ENCODE measurements at places on chromosomes 12 and 14.

GRCh38 chr12:4918950-4919660 lies 9.4 kb downstream of the KCNA1 start:
- DNase-seq, result no peak

GRCh38 chr14:104305511-104306449 lies 167.4 kb downstream of the KIF26A start:
- no peak for DNase-seq

DNA sequence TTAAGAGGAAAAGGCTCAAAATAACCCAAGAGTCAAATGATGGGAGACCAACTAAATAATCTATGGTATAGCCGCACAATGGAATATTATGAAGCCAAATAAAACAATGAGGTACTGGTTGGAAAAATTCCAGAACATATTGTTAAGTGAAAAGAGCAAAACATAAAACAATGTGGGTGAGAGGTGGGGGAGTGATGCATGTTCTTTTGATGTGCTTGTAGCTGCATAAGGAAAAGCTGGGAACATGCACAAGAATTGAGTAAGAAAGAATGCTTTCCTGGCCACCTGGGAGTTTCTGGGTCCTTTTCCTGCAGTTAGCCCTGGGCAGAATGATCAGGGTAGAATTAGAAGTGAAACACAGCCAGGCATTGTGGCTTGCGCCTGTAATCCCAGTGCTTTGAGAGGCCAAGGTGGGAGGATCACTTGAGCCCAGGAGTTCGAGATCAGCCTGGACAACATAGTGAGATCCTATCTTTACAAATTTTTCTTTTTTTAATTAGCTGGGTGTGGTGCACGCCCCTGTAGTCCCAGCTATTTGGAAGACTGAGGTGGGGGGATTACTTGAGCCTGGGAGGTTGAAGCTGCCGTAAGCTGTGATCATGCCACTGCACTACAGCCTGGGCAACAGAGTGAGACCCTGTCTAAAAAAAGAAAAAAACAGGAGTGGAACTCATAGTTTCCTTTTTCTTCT lies 7.9 kb downstream of the ABCB9 start:
- DNase-seq, result no peak

DNA sequence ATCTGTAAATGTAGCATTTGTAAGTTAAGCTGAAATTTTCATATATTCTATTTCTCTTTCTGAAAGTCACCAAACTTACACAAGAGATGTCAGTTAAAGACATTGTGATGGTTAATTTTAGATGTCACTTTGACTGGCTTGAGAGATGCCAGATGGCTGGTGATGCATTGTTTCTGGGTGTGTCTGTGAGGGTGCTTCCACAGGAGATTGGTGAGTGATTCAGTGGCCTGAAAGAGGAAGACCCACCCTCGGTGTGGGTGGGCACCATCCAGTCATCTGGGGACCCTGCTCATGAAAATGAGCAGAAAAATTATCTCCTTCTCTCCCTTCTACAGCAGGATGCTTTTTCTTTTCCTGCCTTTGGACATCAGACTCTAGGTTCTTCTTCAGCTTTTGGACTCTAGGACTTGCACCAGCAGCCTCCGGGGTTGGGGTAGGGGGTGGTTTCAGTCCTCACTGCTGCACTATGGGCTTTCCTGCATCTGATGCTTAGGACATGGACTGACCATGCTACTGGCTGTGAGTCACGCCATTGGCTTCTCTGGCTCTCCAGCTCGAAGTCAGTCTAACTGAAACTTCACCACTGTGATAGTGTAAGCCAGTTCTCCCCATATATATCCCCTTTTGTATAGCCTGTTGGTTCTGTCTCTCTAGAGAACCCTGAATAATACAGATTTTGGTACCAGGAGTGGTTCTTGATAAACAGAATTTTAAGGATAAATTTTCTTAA lies 20.9 kb downstream of the PDE6H start:
- DNase-seq, result no peak

GRCh38 chr12:89464974-89465592 lies 59.5 kb downstream of the GALNT4 start:
- no peak for DNase-seq

- DNase-seq, result no peak
Measured at GRCh38 chr14:22118899-22119477, 445.4 kb upstream of the OR4E1 start.

- no peak for DNase-seq
Measured at GRCh38 chr12:128025589-128026245, 241.3 kb upstream of the TMEM132C start.

DNA sequence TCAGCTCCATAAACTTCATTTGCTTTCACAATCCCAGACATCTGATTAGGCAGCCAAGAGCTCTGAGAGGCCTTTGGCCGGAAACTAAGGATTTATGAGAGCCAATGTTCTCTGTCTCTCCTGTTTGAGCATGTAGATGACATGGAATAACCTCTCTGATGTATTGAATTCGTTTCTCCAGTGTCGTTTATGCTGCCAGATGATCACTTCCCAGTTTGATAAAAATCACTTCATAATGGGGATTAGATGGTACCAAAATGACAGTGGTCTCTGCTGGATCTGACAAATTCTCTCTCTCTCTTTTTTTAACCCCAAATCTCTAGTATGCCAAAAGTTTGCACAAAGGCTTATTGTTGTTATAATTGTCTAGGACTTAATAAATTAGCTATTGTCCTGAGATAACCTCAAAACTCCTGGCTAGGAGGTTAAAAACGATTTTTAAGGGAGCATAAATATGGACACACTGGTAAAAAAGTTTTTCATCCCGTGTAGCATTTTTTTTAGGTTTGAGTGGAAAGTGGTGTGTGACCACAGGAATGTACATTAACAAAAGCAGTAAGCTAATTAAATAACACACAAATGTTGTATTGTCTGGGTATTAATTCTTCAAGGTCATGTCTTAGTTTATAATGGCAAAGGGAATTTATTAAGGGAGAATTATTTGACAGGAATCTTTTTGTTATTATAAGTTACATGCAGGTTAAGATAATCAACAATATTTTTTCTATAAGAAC lies 82.6 kb upstream of the USP44 start:
- no peak for DNase-seq

DNA sequence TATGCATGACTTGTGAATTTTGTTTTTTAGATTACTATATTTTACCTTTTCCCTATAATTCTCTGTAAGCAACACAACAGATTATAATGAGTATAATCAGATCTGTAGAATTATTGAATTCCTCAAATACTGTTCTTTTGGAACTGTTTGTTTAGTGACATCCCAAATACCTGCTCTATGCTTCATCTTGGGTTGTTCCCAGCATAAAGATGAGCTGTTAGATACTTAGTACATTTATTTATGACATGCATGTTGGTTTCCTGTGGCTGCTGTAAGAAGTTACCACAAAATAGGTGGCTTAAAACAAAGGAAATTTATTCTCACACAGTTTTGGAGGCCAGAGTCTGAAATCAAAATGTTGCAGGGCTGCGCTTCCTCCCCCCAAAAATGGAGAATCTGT lies 78.4 kb downstream of the PTPRR start:
- no peak for DNase-seq

DNA sequence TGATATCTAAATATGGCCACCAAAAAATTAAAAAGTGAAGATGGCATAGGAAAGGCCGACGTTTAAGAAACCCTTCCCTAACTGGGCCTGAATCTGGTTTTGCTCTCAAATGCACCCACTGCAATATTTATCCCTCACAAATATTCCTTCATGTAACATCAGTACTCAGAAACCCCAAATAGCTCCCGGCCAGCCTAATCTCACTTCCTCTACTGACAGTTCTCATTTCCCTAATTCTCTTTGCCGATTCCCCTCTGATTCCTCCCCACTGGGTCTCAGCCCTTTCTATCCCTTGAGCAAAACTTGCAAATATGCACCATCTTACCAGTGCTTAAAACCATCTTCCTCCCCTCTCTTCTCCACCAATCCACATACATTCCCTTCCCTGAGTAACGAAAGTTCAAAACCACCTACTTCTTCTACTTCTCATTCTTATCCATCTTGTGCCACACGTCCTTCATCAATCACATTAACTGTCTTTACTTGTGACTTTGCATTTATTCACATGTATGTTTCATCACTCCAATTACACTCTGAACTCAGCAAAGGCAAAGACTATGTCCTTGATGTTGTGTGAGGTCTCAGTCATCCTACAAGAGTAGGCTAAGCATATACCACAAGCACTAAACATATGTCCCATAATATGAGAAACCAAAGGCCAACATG lies 23.1 kb downstream of the KCNK10 start:
- DNase-seq, result no peak

GRCh38 chr12:106321139-106321850 lies 18.8 kb downstream of the TCP11L2 start:
- DNase-seq, result no peak

DNA sequence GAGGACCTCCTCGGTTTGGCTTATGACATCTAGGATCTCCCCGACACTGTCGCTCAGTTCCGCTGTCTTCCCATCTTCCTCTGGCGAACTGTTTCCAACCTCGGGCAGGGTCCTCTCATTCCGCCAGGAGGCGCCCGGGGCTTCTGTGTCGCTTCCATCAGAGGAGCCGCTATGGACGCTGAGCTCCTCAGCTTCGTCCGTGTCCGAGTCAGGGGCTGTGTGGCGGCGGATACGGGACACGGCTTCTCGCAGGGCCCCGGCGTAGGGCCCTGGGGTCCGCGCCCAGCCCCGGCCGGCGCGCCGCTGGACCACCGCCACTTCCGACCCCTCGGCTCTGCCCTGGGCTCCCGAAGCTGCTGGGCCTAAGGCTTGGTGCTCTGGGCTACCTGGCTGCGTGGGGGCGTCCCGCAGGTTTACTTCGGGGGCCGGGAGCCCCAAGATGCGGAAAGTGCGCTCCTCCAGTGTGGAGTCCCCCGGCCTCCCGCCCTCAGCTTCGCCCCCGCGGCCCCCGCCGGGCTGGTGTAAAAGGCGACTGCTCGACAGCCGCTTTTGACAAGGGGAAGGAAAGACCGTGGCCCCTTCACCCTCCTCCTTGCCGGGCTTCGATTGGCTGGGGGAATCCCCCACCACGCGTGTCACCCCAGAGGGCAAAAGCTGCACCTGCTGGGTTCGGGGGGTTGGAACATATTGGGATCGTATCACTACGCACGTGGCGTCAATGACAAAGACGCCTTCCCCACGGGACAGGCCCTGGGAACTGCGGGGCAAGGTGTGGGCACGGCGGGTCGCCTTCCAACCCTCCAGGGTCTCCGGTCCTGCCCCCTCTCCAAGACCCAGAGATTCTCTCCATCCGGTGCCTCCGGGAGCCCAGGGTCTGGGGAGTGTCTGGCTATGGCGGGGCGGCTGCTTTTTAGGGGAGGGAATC lies 2.1 kb downstream of the DDN start:
- DNase-seq, result peak; percentile 95

GRCh38 chr14:105554523-105554922 lies 28.1 kb downstream of the TMEM121 start:
- no peak for DNase-seq

GRCh38 chr12:92108651-92109050 lies 37.0 kb downstream of the BTG1 start:
- DNase-seq, result peak; percentile 59

- peak; percentile 22 for DNase-seq
Measured at GRCh38 chr12:31224768-31225448, 101.0 kb downstream of the SINHCAF start.

- no peak for DNase-seq
Measured at GRCh38 chr14:68820999-68821683, 28.3 kb upstream of the ZFP36L1 start.

- DNase-seq, result no peak
Measured at GRCh38 chr12:97672870-97673269, 210.3 kb downstream of the RMST start.

DNA sequence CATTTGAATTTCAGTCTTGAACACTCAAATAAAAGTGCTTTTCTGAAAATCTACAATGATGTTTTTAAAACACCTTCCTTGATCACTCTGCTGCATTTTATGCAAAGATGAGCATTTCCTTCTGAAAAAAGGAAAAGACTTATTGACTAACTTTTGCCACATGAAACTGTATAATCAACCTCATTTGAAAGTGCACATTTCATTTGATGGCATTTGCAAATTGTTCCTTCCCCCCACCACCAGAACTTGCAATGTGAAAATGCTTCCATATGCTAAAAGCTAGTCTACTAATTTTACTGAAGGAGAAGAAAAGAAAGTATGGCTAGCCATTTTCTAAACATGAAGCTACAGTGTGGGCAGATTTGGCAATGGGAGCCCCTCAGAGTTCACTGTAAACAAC lies 159.2 kb downstream of the RAD51B start:
- no peak for DNase-seq

DNA sequence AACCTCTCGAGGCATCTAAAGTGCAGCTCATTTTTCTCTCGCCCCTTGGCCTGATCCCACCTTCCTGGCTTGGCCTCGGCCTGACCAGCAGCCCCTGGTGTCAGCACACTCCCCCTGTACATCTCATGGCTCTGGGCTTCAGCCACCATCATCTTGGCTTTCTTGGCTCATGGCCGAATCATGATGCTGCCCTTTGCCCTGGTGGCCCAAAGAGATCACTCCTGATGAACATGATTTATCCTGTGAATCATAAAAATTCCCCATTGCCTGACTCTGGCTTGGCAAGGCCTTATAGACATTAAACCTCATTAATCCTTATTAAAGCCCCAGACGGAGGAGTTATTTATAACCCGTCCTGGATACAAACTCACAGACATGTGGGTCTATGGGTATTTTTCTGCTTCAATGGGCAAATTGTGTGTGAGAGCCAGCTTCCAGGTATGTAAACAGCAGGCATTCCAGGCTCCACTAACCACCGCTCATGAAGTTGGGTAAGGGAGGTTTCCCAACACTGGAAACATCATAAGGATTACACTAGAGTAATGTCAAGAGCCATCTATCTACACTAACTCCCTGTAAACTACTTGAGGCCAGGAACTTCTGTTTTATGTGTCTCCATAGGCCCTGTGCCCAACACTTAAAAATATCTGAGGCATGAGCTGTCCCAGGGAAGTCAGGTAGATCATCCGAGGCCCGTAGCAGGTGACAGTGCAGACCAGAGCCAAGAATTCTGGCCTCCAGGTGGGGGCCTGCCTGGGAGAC lies 171.2 kb downstream of the TTC8 start:
- no peak for DNase-seq

DNA sequence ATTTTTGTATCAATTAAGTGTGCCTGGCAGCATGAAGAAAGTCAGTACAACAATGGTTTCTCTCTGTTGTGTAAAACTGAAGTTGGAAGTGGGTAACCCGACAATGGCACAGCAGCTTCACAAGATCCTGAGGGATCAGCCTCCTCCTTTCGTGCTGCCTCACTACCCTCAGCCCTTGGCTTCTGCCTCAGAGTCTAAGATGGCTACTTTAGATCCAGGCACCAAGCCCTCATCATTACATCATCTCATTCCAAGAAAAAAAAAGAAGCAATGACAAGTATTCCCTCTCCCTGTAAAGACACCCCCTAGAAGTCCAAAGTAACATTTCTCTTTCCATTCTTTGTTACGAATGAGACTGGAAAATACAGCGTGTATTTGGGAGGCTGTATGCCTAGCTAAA lies 92.6 kb downstream of the DNAI7 start:
- DNase-seq, result peak; percentile 41
